ENCODE measurements at places on chromosomes 7 and 10.

DNA sequence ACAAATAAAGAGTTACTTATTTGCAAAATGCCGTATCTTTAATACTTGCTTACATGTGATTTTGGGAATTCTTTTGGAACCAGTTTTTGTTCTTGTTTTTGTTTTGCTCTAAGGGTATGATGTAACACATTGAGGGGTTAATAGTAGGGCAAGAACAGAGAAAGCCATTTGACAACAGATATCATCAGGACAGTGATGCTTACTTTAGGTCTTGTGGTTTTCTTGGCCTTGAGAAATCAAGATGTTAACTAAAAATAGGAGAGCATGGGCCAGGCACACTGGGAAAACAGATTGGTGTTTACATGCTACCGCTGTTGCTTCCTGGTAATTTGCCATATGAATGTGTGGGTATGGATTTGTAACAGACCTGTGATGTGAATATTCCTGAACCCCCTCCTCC, 3.7 kb downstream of the SAMD8 start:
- no peak for DNase-seq

- DNase-seq, result no peak
These were observed 89.8 kb downstream of the PRTFDC1 start for GRCh38 chr10:24862589-24862988.

DNA sequence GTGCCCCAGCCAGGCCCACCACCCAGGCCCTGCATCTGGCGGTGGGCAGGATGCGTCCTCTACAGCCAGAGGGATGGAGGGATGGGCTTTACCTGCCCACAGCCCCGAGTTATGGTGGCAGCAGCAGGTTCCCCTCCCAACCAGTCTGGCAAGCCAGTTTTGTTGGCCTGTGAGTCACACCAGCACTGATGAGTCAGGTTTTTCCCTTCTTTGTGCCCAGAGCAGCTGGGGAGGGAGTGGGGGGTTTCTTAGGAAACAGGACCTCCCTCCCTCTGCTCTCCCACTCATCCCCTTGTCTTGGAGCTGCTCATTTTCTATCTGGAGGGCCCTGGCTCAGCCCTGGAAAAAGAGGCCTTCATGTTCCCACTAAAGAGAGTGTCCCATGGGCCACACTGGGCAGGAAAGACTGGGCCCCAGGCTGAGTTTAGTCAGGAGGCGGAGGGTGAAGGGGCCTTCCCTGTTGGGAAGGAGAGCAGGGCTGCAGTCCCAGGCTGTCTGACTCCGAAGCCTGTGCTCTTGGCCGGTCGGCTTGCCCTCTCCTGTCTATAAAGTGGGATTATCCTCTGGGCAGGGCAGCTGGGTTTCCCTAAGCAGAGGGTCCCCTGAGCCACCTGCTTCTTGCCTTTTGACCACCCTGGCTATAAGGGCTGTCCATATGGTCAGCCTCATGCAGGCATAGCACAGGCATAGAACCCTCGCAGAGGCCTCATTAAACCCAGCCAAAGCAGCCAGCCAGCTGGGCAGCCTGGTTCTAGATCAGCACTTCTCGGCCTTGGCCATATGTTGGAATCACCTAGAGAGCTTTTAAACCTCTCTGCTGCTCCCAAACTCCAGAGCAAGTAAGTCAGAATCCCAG, 30.2 kb upstream of the ANKRD2 start:
- no peak for DNase-seq

GRCh38 chr10:58867683-58868082, 308.8 kb upstream of the PHYHIPL start:
- DNase-seq, result no peak

DNA sequence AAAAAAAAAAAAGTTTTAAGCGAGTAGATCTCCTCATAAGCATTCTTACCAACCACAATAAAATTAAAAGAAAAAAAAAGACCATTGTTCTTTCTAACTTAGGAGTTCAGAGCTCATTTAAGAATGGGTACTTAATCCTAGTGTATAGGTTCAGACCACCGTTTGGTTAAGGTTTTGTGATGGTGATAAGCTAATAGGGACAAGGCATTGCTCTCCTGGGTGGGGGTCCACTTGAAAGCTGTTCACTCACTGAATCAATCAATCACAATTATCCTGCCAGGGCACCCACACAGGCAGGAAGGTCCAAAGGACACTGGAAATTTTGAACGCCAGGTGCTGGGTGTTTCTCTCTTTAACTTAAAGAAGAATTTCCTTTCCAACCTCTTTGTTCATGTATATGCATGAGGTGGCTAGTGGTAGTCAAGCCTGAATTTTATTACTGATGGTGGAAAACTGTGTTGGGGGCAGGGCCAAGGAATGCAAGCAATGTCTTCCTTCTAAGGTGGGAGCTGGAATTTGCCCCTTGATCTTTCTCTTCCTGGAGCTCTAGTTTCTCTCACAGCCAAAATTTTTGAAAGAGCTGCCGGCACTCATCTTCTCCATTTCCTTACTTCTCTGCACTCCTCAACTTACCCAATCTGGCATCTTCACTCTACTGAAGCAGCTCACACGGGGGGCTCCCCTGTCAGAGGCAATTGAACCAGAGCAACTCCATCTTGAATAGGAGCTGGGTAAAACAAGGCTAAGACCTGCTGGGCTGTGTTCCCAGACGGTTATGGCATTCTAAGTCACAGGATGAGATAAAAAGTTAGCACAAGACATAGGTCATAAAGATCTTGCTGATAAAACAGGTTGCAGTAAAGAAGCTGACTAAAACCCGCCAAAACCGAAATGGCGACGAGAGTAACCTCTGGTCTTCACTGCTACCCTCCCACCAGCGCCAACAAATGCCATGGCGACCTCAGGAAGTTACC, 7.5 kb upstream of the FAM131B start:
- DNase-seq, result no peak

- no peak for DNase-seq
These were observed 23.3 kb upstream of the SMARCD3 start for GRCh38 chr7:151271699-151272355.

Data from NCI-H1436 (cell line).